PC-9 (cell line): ENCODE measurements at places on chromosomes 5 and 9. TPM values are rescaled to one million over a fixed set of nuclear protein-coding genes. Genes with fewer than 3 reads are reported as not detected.

DNA sequence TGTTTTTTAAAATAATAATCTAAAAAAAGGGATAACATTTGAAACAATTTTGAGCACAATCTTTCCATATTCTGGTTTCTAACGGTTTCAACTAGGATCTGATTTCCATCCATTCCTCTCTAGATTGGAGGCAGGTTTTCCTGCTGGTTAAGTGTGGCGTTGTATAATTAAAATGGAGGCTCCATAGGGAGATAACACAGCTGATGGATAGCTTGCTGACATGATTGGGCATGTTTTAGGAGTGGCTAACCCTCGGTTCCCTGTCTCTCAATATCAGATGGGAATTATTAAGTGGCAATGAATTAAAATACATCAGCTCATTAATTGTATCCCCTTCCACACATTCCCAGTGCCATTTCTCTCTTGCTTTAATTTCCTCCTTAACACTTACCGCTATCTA is 209.0 kb downstream of the ALDH1A1 start:
- no peak for DNase-seq

GRCh38 chr5:174750711-174751110 is 26.3 kb downstream of the MSX2 start:
- no peak for DNase-seq

Gene SLC6A18
- total RNA-seq = not detected in 2 replicates

- peak; percentile 35 for DNase-seq
Observed at GRCh38 chr5:79236970-79237739, 1.2 kb downstream of the JMY start.

DNA sequence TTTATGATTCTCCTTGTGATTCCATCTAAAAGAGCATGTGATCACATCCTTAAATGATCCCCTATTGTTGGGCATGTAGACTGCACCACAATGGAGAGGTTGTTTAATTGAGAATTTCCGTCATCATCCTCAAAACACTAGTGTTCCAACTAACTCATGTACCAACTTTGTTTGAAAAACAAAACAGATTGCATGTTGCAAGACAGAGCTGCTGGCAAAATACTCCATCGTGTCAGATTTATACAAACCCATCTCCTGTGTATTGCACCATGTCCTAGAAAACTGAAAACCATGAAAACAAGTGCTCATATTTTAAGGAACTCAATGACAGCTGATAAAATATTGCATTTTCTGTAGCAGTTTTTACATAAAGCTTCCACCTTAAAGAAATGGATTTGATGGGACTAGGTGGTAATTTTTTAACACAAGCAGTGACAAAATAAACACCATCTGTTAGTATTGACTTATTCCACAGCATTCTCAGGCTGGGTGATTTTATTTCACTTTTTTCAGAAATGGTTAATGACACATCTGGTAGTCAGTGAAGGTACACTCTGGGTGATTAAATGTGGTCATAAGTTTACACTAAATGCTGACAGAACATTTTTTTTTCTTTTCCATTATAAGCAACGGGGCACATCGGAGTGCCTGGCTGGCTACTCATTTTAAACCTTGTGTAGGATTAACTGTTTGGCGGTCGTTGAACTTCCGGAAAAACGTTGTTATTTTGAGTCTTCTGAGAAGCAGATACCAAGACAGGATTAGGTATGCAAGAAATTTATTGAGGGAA is 602.9 kb upstream of the WWC1 start:
- no peak for DNase-seq

DNA sequence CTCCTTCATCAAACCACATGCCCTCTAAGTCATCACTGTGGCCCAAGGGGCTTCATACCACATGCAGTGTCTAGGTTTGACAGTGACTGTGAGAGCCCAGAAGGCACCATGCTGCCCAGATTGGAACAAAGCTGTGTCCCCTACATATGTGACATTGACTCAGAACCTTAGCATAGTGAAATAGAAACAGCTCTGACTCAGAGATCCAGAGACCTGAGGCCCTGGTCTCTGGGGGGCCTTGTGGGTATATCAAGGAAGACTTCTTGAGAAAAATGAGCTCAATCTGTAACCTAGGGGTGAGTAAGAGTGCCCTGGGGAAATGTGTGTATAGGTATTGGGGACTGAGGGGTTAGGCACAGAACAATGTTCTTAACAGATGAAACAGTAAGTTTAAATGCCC is 7.1 kb upstream of the ENTREP1 start:
- no peak for DNase-seq
